NCI-H2029 treated with DMSO at 0.1 percent for 48 hours (cell line): ENCODE measurements at places on chromosomes 12 and 14.

- no peak for DNase-seq
Measured at GRCh38 chr14:33381717-33382116, 443.0 kb downstream of the NPAS3 start.

GRCh38 chr12:22101749-22102243, 55.8 kb downstream of the CMAS start:
- no peak for DNase-seq

GRCh38 chr12:65825507-65826352, 1.4 kb downstream of the HMGA2 start:
- no peak for DNase-seq

DNA sequence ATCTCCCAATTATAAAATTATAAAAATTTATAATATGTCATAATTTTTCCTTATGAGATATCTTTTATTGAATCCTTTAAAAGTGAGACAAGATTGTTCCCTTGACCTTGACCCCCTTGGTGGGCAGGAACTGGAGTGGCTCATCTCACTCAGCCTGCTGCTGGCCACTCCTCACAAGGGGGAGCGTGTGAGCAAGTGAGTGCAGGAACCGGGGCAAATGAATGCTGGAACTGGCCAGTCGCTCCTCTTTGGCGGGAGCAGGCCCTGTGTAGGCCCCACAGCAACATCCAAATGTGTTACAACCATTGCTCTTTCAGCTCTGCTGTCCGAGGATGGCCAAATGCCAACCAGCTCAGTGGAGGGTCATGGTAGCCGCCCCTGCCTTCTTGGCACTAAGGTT, 178.8 kb downstream of the ETNK1 start:
- no peak for DNase-seq

DNA sequence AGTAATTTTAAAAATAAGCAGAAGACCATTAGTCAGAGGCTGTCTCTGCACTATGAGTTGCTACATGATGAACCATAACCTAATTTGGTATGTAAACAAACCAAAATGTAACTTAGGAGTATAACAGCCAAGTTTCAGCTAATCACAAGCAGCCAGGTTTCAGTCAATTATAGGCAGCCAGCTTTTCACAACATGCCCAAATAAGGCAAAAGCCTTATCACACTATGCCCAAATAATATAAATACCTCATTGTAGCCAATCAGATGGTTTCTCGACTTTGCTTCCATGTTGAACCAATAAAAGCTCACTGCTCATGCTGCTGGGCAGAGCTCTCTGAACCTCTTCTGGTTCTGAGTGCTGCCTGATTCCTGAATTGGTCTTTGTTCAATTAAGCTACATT, 38.6 kb downstream of the GARIN6 start:
- no peak for DNase-seq

DNA sequence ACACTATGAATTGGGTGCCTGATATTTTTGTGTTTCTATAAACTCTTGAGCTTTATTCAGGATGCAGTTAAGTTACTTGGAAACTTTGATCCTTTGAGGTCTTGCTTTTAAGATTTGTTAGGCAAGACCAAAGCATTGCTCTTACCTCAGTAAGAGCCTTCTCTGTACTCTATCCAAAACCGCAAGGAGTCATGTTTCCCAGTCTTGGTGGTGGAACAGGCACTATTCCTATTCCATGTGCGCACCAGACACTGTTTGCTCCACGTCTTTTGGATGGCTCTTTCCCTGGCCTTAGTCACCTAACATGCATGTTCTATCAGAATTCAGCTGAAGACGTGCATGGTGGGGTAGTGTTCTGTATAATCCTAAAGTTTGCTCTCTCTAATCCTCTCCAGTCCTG, 23.5 kb downstream of the CSRP2 start:
- no peak for DNase-seq

DNA sequence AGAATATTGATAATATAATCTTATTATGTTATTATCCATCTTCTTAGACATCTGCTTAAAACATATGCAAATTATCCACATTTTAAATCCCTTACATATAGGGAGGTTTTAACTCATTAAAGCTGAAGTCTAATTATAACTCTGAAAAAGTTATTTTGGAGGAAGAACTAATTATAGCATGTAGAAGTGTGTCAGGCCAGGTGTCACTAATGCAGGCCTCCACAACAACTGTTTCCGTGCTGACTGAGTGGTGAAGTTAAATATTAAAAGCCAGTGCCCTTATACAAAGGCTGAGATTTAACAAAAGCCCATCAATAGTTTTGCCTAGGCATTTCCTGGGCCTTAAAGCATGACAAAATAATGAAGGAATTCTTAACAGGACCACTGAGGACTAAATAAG, 157.4 kb downstream of the LRRK2 start:
- no peak for DNase-seq

DNA sequence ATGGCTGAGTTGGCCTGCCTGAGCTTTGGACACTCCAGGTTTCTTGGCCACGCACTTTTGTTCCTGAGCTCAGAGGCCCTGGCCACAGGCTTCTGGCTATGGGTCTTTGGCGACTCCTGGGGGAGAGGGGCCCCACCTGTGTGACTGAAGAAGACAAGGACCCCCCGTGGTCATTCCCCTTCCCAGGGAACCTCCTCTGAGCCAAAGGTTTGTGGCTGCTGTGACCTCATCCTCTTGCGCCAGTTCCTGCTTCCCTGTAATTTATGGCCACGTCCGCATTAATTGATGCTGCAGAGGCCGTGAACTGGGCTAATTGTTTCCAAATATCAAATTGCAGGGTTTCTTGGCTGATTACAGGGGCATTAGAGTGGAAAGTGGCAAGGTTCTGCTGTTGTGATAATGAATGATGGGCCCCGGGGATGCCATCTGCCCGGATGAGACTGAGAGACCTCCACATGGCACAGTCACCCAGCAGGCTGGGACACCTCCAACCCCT, 27.6 kb upstream of the NOS1 start:
- DNase-seq: no peak
